ENCODE measurements at places on chromosomes 11 and 22. TPM values are rescaled to one million over a fixed set of nuclear protein-coding genes. Genes with fewer than 3 reads are reported as not detected.

Gene MIOX
- total RNA-seq: 1.4 TPM

DNA sequence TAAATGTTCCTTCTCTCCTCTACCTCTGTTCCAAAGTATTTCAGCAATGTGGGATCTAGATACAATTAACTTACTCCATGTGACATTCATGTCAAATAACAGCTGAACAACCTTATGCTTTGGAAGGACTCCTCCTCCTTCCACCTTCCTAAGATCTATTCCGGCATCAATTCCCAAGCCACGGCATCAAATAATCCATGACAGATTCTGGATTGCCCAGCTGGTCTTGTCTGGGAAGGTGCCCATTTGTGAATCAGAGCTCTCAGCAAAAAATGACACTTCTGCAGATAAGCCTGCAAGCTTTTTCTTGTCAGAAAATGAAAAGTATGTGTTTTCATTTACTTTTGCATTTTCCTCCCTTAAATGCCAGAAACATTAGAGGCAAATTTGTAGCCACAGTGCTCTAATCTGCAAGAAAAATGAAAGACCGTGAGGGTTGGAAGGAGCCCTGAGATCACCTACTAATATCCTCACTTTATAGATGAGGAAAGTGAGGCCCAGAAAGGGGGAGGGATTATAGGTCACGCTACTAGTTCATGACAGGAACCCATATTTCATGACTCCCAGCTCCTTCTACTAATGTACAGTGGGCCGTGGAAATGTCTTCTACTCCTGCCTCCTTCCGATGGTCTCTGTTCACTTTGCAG, 124.0 kb downstream of the ME3 start:
- H3K4me1 ChIP-seq: peaks cover 10% of the 10 kb centered on the region
- H3K36me3 ChIP-seq: no peaks in the 10 kb centered on the region
- no peaks in the 10 kb centered on the region for H3K27me3 ChIP-seq

Gene MMP11
- total RNA-seq: 2.4 TPM

DNA sequence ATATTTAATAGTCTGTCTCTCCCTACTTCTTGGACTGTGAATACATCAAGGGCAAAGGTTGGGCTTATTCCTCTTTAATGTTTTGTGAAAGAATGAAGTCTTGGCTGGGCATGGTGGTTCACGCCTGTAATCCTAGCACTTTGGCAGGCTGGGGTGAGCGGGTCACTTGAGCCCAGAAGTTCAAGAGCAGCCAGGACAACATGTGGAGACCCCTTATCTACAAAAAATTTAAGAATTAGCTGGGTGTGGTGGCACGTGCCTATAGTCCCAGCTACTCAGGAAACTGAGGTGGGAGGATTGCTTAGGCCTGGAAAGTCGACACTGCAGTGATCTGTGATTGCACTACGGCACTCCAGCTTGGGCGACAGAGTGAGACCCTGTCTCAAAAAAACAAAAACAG, 20.2 kb downstream of the RNF121 start:
- no peaks in the 10 kb centered on the region for H3K36me3 ChIP-seq
- no peak overlapping the region for H3K4me3 ChIP-seq
- DNase-seq: no peak
- H3K27me3 ChIP-seq: no peaks in the 10 kb centered on the region
- no peak overlapping the region for H3K27ac ChIP-seq

Gene OR5M8
- not detected for total RNA-seq

Data from PC-9 (cell line).